ENCODE measurements at places on chromosomes 4 and X.

DNA sequence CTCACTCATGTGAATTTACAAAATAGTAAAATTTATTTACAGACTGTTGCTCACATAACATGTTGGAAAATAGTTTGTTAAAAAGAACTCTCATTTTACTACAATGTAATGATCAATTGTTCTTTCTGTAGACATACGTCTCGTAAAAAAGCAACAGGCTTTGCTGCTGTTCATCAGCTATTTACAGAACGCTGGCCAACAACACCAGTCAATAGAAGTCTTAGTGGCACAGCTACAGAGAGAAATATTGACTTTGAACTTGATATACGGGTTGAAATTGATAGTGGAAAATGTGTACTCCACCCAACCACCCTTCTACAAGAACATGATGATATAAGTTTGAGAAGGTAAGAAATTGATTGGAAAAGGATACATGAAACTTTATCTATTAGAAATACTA lies 47.6 kb upstream of the ADAD1 start:
- no peak for DNase-seq

- DNase-seq: no peak
These were observed 45.2 kb upstream of the CLCN4 start for GRCh38 chrX:10111364-10112148.

GRCh38 chr4:174118171-174118570 lies 165.3 kb downstream of the FBXO8 start:
- DNase-seq: no peak

DNA sequence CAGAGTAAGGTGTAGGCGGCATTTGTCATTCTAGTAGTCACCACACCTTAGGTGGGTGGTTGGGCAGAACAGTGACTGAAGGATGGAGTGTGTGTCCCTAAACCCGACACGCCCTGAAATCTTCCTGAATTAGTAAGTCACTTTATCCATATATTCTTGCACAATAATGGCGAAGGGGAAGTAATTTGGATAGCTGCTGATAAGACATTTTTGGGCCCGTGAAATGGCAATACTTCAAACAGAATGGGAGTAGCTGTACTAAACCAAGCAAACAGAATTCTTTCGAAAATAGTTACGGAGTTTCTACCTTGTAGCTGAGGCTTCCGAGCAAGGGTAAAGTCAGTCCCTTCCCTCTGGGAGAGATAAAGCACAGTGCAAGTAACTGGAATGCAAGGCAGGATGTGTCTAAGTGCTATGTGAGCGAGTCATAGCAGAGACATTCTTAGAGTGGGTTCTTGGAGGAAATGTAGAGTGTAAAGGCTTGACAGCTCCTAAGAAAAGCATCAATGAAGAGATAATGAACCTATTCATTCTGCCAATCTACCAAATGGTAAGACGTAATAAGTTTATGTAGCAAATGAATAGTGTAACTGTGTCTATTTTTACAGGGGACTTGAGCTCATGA lies 72.8 kb downstream of the CLCN5 start:
- no peak for DNase-seq

DNA sequence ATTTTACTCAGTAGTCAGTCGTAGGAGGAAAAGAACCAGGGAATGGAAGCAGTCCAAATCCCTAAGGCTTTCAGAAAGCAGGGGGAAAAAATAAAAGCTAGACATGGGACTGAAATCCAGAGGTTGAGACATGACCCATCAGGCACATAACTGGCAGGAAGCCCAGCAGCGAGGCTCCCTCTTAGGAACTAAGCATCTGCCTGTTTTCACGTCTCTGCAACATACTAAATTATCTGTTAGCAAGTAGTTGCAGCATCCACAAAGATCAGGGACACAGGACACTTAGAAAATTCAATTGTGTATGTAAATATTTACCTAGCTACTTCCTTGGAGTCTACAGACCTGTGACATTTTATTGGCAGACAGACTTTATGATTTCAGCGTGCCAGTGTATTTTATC lies 118.0 kb upstream of the EDNRA start:
- no peak for DNase-seq

- no peak for DNase-seq
These were observed 64.6 kb upstream of the PPP3CA start for GRCh38 chr4:101411926-101412325.

GRCh38 chrX:3280706-3281105 lies 65.7 kb downstream of the MXRA5 start:
- no peak for DNase-seq

DNA sequence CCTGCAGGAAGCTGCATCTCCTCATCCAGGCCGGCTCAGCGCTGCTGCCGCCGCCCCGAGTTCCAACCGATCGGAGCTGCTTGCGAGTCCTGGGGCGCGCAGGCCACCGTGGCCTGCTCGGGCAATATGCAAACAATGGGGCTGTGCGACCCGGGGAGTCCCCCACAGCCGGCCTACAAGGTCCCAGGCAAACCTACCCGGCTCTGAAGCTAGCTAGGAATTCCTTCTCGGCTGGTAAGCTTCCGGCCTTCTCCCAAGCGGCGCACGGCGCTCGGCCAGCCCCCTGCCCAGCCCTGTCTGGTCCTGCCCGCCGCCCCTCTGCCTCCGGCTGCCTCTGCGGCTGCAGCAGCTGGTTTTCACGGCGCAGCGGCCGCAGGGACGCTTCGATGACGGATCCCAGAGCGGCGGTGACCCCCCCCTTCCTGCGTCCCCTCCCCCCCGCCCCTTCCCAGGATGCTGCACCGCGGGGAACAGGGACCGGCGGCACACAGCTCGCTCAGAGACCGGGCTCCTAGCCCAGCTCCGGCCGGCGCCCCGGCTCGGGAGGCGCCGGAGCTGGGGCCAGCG lies 59.4 kb downstream of the TSC22D3 start:
- no peak for DNase-seq

DNA sequence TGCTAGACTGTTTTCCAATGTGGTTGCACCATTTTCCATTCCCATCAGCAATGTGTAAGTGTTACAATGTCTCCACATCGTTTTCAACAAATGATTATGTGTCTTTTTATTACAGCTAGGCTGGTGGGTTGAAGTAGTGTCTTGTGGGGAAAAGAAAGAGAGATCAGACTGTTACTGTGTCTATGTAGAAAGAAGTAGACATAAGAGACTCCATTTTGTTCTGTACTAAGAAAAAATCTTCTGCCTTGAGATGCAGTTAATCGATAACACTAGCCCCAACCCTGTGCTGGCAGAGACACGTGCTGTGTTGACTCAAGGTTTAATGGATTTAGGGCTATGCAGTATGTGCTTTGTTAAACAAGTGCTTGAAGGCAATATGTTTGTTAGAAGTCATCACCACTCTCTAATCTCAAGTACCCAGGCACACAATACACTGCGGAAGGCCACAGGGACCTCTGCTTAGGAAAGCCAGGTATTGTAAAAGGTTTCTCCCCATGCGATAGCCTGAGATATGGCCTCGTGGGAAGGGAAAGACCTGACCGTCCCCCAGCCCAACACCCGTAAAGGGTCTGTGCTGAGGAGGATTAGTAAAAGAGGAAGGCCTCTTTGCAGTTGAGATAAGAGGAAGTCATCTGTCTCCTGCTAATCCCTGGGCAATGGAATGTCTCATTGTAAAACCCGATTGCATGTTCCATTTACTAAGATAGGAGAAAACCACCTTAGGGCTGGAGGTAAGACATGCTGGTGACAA lies 23.0 kb upstream of the UGT2B15 start:
- DNase-seq: no peak

DNA sequence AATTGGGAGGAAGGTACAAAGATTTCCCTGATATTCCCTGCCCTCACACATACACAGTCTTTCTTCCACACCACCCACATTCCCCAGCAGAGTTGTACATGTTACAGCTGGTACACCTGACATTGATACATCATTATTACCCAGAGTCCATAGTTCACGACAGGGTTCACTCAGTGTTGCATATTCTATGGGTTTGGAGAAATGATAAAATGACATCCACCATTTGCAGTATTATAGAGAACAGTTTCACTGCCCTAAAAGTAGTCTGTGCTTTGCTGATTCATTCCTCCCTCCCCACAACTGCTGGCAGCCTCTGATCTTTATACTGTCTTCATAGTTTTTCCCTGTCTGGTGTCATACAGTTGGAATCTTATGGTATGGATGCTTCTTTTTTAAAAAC lies 15.0 kb downstream of the AGA start:
- no peak for DNase-seq

DNA sequence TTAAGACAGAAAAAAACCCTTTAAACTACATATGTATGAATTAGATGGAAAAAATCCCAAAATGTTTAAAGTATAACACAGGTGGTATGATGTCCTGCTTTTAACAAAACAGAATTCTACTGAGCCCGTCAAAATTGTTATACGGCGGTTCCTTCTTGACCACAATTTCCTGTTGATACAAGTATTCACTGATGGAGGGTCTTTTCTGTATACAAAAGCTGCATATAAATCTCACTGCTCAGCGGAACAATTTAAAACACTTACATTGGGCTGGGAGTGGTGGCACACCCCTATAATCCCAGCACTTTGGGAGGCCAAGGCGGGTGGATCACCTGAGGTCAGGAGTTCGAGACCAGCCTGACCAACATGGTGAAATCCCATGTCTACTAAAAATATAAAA lies 62.4 kb downstream of the RPS6KA3 start:
- no peak for DNase-seq

DNA sequence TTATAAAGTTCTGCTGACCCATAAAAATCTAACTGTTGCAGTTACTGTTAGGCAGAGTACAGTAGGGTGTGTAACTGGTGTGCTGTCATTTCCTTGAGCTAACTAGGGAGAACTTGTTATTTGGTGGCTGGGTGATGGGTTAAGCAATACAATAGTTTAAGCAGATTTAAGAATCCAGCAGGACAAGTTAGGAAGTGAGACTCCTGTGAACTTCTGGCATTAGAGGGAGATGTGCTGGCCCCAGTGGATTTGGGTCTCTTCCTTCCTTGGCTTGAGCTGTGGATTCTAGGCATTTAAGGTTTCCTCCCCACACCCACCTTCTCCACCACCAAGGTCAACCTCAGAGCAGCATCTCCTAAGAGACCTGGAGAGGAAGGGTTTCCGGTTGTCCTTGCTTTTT lies 70.5 kb downstream of the CLCN5 start:
- no peak for DNase-seq

DNA sequence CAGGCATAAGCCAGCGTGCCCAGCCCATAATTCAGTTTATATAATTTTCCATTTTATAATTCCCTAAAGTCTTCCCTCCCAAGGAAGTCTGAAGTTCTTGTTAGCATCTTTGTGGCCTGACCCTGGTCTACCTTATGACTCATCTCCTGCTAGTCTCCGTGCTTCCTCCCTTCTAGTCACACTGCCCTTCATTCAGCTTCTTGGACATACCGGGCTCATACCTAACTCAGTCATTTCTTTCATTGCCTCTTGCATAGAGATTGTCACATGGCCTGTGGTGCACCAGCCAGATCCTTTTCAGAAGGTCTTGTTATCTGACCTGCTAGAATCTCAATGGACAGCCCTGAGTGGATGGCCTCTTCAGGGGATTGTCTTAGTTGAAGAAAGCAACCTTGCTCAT lies 22.8 kb upstream of the MAML3 start:
- no peak for DNase-seq

DNA sequence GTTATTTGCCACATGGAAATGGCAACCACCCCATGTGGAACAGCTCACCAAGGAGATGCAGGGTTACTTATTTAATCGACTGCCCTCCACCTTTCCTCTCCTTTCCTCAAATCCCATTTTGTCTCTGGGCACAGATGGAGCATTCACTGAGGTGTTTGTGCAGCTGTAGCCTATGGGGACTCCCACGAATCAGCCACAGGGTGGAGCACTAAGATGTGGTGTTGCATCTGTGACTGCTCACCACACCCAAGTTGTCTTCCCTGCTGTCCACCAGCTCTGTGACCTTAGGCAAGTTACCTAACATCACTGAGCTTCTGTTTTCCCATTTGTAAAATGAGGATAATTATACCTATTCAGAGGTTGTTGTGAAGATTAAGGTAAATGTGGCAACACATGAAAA lies 252.4 kb upstream of the CPEB2 start:
- DNase-seq: no peak

GRCh38 chr4:162891788-162892707 lies 274.6 kb downstream of the NAF1 start:
- no peak for DNase-seq

DNA sequence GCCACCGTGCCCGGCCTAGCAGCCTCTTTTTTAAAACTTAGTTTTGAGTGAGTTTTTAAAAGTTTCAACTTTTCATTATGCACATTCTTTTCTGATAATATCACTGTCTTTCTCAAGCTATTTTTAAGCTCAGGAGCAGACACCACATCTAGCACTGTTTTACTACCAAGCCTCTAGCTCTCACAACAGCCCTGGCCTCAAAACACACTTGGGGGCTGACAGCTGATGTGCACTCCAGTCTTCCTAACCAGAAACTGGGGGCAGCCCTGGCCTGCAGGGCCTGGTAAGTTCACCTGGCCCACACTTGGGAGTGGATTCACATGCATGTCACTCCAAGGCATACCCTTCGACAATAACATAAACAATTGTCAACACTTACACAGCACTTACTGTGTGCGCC lies 34.0 kb downstream of the CENPU start:
- DNase-seq: no peak

- DNase-seq: no peak
These were observed 893 bp upstream of the GAB3 start for GRCh38 chrX:154751669-154752271.

GRCh38 chr4:3491681-3492405 lies 28.7 kb downstream of the DOK7 start:
- DNase-seq: no peak

DNA sequence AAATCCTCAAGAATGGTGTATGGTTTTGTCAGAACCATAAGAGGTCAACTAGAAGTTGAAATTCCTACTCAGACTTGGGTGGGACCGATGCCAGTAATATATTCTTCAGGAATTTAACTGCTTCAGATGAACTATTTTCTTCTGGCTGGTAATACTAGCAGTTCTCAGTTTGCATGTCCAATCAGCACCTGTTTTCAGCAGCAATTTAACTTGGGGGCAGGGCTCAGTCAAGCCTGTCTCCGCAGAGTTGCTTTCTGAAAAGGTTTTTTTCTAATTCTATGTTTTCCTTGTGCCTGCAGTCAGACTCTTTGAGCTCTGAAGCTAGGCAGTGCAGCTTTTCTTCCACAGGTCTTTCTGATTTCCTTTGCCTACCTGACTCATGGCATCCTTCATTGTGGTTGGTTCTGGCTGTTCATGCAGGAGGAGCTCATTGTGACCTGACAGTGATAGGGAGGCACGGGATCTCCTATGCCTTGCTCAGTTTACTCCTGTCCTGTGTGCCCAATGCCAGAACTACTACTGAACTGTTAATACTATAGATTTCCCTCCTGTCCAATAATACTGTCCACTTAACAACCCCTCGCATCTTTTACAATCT lies 17.3 kb upstream of the FMR1 start:
- no peak for DNase-seq

DNA sequence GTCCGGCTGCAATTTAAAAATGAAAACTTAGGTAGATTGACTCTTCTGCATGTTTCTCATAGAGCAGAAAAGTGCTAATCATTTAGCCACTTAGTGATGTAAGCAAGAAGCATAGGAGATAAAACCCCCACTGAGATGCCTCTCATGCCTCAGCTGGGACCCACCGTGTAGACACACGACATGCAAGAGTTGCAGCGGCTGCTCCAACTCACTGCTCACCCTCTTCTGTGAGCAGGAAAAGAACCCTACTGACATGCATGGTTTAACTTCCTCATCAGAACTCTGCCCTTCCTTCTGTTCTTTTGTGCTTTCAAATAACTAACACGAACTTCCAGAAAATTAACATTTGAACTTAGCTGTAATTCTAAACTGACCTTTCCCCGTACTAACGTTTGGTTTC lies 41.0 kb downstream of the MAP7D3 start:
- DNase-seq: no peak
